Activated CD4-positive, alpha-beta memory T cell treated with anti-CD3 and anti-CD28 coated beads for 36 hours (primary cell): ENCODE measurements at places on chromosomes 13 and 19. TPM values are rescaled to one million over a fixed set of nuclear protein-coding genes. Genes with fewer than 3 reads are reported as not detected.

- no peaks in the 10 kb centered on the region for H3K36me3 ChIP-seq
- DNase-seq, result no peak
- H3K4me1 ChIP-seq, result peaks cover 7% of the 10 kb centered on the region
- H3K27me3 ChIP-seq, result peaks cover 21% of the 10 kb centered on the region
Measured at GRCh38 chr13:48571126-48571913, 38.4 kb upstream of the RCBTB2 start.

DNA sequence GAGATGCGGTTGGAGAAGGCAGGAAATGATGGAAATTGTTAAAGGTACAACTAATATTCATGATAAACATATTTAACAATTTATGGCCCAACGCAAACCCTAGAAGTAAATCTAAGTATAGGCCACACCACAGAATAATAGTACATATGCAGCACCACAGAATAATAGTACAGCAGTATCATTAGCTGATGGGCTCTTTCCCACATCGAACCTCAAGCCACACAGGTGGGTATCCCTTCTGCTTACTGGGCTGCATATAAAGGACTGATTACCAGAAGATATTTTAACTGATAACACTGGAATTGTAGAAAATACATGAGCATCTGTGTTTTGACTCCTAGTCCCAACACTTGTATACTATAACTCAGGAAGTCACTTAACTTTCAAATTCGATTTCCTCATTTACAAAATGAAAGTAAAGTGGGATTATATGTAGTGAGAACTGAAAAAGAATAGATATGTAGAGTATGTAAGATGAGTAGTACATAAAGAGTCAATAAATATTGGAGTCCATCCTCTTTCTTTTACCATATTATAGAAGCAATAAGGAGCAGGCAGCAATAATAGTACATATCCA lies 91.5 kb downstream of the TSC22D1 start:
- peaks cover 13% of the 10 kb centered on the region for H3K4me1 ChIP-seq
- no peak for DNase-seq
- no peaks in the 10 kb centered on the region for H3K36me3 ChIP-seq
- H3K27ac ChIP-seq, result peak overlapping the region; percentile 13
- H3K4me3 ChIP-seq, result peak overlapping the region; percentile 46
- no peaks in the 10 kb centered on the region for H3K27me3 ChIP-seq

DNA sequence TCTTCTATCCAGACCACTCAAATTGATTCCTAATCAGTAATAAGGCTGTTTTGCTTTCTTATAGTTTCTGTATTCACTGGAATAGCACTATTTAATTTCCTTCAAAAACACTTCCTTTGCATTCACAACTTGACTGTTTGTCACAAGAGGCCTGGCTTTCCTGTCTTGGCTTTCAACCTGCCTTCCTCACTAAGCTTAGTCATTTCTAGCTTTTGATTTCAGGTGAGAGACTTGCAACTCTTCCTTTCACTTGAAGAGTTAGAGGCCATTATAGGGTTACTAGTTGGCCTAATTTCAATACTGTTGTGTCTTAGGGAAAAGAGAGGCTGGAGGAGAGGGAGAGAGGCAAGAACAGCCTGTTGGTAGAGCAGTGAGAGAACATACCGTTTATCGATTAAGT lies 47.0 kb downstream of the SACS start:
- no peaks in the 10 kb centered on the region for H3K36me3 ChIP-seq
- H3K4me3 ChIP-seq, result peak overlapping the region; percentile 16
- peaks cover 6% of the 10 kb centered on the region for H3K27me3 ChIP-seq

DNA sequence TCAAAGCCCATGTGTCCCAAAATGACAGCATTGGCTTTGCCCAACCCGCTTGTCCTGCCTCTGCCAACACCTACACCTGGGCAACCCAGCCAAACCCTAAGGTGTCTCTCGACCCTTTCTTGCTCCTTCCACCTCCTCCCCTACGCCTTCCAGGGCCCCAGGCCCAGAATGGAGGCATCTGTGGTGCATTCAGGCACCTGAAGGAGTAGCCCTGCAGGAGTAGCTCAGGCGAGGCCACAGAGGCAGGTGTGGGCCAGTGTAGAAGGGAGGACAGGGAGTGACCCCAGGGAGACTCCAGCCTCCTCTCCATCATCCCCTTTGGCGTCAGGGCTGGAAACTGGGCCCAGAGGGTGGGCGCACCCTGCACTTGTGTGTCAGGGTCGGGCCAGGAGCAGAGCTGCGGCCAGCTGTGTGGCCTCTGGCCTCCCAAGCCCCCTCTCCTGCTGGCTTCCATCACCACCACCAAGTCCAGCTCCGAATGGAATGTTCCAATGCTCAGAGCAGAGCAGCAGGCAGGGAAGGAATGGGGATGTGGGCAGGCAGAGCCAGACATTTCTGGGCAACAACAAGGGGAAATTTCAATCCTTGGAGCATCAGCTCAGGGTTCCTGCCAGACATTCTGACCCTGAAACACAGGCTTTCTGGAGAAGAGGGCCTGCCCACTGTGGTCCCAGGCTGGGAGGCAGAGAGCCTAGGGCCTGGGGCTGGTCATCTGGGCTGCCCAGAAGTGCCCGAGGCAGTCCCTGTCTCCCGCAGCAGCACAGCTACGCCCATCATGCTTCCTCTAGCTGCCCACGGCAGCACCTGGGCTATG lies 16.4 kb downstream of the PLEKHF1 start:
- peaks cover 52% of the 10 kb centered on the region for H3K4me1 ChIP-seq
- peak overlapping the region; percentile 89 for H3K27ac ChIP-seq
- DNase-seq, result no peak
- peak overlapping the region; percentile 63 for H3K4me3 ChIP-seq

DNA sequence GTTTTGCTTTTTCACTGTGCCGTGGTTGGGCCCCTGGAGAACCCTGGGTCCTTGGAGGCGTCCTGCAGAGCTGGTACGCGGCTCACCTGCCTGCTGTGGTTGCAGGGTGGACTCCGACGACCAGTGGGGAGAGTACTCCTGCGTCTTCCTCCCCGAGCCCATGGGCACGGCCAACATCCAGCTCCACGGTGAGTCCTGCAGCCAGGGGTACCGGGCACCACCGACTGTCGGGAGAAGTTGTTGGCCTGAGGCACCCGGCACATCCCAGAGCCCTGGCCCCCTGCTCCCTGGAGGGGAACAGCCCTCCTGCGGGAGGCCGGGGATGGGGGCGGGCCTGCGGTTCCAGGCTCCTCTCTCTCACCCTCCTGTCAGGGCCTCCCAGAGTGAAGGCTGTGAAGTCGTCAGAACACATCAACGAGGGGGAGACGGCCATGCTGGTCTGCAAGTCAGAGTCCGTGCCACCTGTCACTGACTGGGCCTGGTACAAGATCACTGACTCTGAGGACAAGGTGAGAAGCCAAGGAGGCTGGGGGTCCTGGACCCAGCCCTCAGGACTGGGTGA lies 8.0 kb downstream of the BSG start:
- no peak overlapping the region for H3K27ac ChIP-seq
- H3K36me3 ChIP-seq, result peaks cover 3% of the 10 kb centered on the region
- H3K4me1 ChIP-seq, result peaks cover 9% of the 10 kb centered on the region
- no peak for DNase-seq

GRCh38 chr19:18397242-18398202 lies at the start of gene LRRC25:
TSS of gene LRRC25 (minus strand) at chr19:18397622. CDS start at chr19:18396963, 659 bp downstream.
- H3K27ac ChIP-seq, result no peak within 1 kb of the TSS
- H3K36me3 ChIP-seq, result no peaks in the 10 kb centered on the region
- H3K4me1 ChIP-seq, result no peaks in the 10 kb centered on the region
- H3K27me3 ChIP-seq, result peaks cover 24% of the 10 kb centered on the region
- DNase-seq, result peak; percentile 18
- no peak within 1 kb of the TSS for H3K4me3 ChIP-seq

EFNB2 gene
- not detected for total RNA-seq
